IPS-NIHi11 (cell line): ENCODE measurements at places on chromosomes 3 and 15.

GRCh38 chr3:69425249-69425648 lies 39.4 kb upstream of the FRMD4B start:
- DNase-seq = peak; percentile 39

GRCh38 chr3:141255846-141256261 lies 24.2 kb downstream of the PXYLP1 start:
- peak; percentile 55 for DNase-seq

GRCh38 chr3:48432411-48433371 lies 2.8 kb upstream of the PLXNB1 start:
- peak; percentile 47 for DNase-seq

DNA sequence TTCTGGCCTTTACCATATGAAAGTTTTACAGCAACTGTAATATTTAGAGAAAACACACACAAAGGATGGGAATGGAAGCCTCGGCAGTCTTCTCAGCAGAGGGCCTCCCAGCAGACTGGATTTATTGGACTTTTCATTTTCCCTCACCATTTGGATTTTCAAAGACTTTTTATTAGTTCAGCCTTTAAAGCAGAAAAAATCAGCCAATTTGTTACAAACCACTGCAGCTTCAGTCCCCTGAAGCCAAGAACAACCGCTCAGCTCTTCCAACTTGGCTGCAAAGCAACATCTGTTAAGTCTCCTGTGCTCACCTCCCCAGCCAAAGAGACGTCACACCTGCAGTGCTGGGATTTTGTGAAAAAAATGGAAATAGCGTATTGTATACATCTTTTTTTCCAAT lies 120.8 kb downstream of the GMPS start:
- no peak for DNase-seq

DNA sequence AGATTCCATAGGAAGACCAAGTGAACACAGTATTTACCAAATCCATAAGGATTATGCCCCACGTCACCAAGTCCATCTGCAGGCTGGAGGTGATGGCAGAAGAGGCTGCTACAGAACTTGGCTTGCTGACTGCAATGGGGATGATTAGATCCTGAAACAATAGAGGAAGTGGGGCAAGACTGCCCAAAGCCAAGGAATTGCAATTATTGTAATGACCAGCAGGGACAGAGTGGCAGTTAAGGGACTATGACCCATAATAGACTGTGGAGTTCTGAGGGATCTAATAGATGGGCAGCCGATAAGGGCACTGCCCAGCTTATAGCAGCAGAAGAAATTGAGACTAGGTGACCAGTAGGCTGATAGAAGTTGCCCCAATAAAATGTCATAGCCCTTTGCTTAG lies 108.4 kb downstream of the MINAR1 start:
- DNase-seq = peak; percentile 42

GRCh38 chr15:75215107-75216004 lies 13.7 kb downstream of the C15orf39 start:
- peak; percentile 62 for DNase-seq

DNA sequence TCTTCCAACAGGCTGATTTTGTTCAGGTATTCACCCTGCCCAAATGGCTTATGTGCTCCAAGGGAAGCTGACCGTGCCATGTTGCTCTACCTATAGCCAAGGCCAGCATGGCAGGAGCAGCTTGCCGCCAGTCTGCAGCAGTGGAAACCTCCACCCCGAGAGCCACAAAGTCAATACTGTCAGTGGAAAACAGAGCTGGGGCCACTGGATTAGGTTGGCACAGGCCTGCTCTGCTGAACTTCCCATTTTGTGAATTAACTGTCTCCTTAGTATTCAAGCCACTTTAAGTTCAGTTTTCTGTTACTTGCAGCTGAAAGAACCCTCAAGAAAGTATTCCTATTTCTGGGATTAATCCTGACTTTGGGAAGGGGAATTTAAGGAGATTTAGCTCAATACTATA lies 63.8 kb upstream of the XCR1 start:
- DNase-seq = no peak

- DNase-seq = peak; percentile 45
Observed at GRCh38 chr15:69543681-69544364, 91.2 kb downstream of the RPLP1 start.

DNA sequence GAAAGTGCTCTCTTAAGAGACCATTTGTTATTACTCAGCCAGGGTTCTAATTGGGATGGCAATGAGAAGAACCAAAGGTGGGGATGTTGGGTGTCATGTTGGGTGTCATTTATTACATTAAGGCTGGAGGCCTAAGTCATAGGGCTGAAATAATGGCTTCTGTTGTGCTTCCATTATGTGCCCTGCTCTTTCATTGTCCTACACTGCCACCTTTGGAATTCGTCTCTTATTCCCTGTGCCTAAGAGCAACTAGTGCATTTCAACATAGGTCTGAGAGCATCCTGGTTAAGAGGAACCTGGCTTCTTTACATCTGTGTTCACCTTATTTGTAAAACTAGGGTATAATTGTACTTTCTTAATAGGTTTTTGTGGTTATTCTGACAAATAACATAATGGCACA lies 32.2 kb downstream of the RIOX2 start:
- DNase-seq = no peak

DNA sequence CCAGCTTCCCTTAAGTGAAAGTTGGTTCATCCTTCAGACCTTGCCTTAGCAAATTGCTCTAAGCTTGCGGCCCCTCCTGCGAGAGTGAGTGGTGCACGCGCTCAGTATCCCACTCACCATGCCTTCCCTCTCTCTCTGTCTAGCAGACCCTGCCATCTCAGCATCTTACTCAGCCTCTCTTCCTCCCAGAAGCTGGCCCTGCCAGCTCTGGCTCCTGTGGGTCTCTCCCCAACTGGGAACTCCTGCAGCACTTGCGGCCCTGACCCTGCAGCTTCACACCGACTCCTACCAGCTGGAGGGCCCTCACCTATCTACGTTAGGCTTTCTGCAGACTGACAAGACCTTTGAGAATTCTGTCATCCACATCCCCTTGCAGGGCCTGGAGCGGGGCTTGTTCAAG lies 286.1 kb upstream of the TLE3 start:
- DNase-seq = no peak

DNA sequence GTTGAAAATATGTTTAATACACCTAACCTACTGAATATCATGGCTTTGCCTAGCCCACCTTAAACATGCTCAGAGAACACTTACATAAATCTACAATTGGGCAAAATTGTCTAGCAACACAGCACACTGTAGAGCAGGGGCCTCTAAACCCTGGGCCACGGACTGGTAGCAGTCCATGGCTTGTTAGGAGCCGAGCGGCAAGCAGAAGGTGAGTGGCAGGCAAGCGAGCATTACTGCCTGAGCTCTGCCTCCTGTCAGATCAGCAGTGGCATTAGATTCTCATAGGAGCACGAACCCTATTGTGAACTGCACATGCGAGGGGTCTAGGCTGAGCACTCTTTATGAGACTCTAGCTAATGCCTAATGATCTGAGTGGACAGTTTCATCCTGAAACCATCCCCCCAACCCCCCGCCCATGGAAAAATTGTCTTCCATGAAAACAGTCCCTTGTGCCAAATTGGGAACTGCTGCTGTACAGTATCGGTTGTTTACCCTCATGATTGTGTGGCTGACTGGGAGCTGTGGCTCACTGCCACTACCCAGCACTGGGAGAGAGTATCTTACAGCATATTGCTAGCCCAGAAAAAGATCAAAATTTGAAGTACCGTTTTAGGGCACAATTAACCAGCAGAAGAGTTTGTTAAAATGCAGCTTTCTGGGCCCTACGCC lies 26.1 kb downstream of the CMSS1 start:
- no peak for DNase-seq

DNA sequence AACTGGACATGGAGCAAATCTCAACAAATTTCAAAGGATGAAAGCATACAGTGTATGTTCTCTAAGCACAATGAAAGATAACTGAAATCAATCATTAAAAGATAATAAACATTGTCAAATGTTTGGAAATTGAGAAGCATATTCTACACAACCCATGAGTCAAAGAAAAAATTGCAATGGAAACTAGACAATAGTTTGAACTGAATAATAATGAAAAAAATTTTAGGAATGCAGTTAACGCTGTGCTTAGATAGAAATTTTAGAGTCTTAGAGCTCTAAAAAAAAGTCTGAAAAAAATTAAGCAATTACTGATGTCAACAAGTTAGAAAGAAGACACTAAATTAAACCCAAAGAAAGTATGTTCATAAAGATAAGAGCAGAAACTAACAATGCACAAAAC lies 15.5 kb downstream of the RABL3 start:
- DNase-seq = no peak

DNA sequence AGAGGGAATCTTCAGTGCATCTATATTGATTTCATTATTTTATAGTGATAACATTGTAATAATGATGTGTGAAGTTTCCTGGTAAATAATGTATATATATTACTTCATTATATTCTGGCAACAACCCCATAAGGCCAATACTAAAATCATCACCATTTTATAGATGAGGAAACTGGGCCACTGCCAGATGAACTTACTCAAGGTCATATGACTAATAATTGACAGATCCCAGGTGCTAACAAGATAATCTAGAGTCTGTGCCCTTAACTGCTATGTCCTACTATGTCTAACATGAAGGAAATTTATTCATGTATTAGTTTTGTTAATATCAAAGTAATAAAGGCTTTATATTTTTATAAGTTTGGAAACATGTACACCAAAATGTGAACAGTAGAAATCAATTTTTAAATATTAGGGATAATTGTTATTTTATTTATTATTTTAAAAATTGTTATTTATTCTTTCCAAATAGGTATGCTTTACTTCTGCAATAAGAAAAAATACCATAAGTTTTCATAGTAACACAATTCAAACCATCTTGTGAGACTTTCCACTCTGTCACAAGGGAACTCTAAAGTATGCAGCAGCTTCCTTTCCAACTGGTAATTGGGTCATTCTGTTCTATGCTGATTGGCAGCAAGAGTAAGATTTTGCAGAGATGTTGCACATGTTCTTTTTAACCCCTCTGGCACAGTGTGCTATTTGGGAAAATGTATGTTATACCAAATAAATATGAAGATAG lies 90.8 kb upstream of the CMC1 start:
- DNase-seq = no peak

GRCh38 chr15:64991536-64992135 lies 1.9 kb upstream of the SPG21 start:
- no peak for DNase-seq
